ENCODE measurements at places on chromosomes 12 and 14.

GRCh38 chr12:113477171-113477841 is 5.6 kb upstream of the LHX5 start:
- no peak for DNase-seq

GRCh38 chr12:40634517-40635131 is 57.6 kb upstream of the CNTN1 start:
- DNase-seq = no peak

DNA sequence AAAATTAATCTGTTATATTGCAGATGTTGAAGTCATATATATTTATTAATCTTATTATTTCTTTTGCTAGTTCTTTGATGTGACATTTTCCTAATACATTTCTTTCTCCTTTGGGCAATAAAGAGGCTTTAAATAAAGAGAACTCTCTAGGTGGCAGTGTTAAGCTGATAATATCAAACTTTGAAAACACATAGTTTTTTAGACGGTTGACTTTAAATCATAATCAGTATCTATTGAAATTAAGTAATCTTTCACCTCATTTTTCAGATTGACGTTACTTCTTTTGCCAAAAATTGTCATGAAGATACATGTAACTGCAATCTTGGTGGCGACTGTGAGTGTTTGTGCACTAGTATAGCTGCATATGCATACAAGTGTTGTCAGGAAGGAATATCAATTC is 130.8 kb upstream of the PTPRQ start:
- no peak for DNase-seq

- no peak for DNase-seq
These were observed 24.5 kb downstream of the SNX6 start for GRCh38 chr14:34605461-34605860.

All from activated CD8-positive, alpha-beta memory T cell treated with anti-CD3 and anti-CD28 coated beads, Interleukin-2, amount 50 U/mL, for 48 hours (primary cell).